ENCODE measurements at places on chromosomes 3 and 15.

- DNase-seq, result no peak
Measured at GRCh38 chr3:38143511-38143910, 5.0 kb downstream of the MYD88 start.

DNA sequence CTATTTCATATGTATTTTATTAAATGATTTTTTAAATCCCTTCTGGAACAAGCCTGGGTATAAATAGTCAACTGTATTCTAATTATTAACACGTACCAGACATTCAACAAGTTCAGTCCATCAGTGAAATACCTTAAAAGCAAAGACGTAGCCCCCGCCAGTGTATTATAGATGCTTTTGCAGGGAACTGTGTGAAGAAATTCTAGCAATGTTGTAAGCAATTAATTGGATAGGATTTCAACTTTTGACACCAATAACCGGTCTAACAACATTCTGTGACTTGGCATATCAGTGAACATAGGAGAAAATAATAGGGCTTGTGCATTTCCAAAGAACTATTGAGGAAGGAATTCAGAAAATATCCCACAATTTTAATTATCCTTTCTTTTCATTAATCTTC is 67.2 kb upstream of the TGFBR2 start:
- no peak for DNase-seq

GRCh38 chr3:102259663-102260062 is 175.2 kb upstream of the ZPLD1 start:
- DNase-seq, result no peak

GRCh38 chr3:153601374-153601853 is 439.4 kb downstream of the RAP2B start:
- DNase-seq, result no peak

DNA sequence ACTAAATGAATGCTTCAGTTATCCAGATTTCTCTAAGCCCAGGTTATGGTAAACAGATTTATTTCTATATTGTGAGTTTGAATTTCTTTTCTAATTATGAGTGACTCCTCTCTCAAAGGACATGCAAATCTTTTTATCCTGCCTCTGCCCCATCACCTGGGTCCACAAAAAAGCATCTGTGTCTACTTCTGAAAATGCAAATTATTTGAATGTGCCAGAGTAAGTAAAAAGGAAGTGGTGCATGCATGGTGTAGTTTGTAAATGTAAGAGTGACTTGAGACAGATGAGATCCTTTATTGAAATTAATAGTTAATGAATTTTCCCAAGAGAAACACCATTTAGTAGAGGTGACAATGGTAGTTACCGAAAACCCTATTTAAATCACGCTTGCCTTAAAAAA is 26.9 kb downstream of the MCTP2 start:
- DNase-seq, result peak; percentile 41

GRCh38 chr15:88656760-88657221 is 18.0 kb downstream of the ISG20 start:
- peak; percentile 75 for DNase-seq

DNA sequence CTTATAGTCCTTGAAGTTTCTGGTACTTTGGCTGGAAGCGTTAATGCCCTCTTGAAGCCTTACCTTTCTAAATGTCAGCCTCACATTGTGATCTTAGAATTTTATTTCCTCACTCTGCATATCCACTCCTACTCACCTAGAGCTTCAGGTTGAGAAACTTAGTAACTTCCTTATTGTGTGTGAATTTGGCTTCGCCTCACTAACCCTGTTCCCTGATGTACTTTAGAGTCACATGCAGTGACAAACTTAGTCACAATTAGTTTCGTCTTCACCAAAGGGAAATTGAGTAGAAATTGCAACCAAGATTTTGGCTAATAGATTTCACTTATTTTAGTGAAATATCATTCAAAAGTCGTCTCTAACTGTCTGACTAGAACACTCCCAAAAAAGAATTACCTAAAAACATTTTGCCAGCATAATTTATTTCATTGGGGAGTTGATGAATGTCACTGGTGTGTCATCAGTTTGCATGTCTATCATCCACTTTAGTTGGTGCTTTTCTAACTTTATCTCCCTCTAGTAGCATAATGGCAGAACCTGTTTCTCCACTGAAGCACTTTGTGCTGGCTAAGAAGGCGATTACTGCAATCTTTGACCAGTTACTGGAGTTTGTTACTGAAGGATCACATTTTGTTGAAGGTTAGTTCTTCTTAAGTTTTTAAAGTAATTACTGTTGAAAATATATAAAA is 960 bp downstream of the MFN1 start:
- DNase-seq, result peak; percentile 65

DNA sequence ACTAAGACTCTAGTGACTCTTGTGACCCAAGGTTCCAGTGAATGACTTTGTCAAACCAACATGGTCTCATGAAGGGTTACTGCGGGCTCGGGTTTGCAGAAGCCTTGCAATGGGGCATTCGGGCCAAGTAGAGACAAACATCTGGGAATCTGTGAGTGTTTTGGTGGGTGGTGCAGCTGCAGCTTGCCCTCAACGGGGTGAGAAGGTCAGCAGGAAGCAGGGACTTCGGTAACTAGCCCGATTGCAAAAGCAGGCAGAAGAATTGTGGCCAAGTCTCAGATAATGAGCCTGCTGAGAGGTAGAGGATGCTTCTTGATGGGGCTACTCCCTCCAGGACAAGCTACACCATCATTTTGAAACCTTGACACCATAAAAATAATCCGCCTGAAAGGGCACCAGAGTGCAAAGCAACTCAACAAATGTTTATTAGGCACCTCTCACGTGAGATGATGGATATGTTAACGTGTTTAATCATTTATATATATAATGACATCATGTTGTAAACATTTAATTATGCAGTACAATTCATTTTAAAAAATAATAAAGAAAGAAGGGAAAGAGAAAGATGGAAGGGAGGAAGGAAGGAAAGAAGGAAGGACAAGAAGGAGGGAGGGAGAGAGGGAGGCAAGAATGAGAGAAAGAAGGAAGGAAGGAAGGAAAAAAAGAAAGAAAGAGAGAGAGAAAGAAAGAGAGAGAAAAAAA is 263.9 kb upstream of the IGF1R start:
- DNase-seq, result no peak

GRCh38 chr3:46070595-46071093 is 43.4 kb upstream of the XCR1 start:
- DNase-seq, result no peak

DNA sequence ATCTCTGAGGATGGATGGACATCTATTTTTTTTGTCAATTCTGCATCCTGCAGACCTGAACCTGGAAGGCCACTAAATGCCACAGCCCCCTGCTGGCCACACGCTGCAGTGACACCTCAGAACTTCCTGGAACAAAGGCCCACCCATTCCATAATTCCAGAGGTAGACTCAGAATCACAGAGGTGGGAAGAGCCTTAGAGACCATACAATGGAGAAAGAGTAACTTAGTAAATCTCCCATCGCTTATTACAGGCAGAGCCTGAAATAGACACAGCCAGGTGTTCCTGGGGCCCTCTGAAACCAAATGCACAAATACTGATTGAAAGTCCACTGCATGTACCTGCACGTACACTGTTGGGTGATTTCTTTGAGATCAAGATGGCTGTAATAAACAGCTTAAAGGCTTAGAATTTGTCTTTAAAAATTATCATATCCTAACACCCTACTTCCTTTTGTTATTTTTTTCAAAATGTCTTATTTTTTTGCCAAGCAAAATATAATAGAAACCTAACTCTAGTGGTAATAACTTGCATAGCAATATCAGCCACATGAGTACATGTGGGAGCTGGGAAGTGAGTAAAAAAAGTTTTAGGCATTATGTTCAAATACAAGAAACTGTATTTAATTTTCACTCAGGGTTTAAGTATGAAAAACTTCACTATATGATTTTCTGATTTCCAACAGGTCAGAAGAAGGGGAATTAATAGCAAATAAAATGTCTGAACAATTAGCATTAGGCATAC is 62.7 kb downstream of the EOMES start:
- DNase-seq, result no peak

GRCh38 chr3:127673191-127674100 is 694 bp downstream of the ABTB1 start:
- no peak for DNase-seq

GRCh38 chr3:108123326-108123725 is 32.5 kb upstream of the CD47 start:
- DNase-seq, result no peak

- DNase-seq, result no peak
Measured at GRCh38 chr15:76996526-76997401, 1.8 kb downstream of the PSTPIP1 start.

GRCh38 chr15:42553554-42553953 is 4.9 kb downstream of the HAUS2 start:
- DNase-seq, result no peak

GRCh38 chr3:15796771-15797641 is 773 bp downstream of the ANKRD28 start:
- DNase-seq, result no peak

DNA sequence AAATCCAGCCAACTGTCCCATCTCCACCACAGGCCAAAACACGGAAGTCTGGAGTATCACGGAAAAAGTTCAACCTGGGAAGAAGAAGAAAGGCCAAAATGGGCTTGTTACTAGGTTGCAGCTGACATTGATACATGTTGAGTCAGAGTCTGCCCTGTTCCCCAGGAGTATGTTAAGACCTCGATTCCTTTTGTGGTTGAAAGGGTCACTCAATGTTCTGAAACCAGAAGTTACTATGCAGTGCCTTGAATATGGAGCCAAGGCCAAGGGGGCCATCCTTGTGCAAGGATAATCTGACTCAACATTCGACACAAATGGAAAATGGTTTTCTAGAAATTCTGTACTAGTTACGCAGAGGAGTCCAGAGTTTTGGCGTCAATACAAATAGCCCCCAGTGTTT is 104.2 kb downstream of the DGKG start:
- no peak for DNase-seq

DNA sequence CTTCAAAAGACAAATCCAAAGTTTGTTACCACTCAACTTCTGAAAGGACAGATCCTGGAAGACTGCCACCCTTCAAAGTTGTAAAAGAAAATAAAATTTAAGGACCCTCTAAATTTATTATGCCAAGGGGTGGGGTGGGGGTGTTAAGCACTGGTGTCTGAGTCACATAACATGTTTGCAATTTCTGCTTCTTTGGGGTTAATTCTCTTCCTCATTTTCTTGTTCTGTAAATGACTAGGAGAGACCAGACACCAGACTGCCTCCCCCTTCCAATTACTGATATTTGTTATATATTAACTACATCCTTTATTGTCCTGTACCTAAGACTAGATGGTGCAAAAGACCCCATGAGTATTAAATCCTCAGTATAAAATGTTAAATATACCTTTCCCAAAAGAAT is 242.8 kb downstream of the ZNF385D start:
- DNase-seq, result no peak

- no peak for DNase-seq
Measured at GRCh38 chr3:186214670-186215069, 105.8 kb upstream of the ETV5 start.

Measured in GM06990 (cell line).